ENCODE measurements at places on chromosomes 16 and 17. TPM values are rescaled to one million over a fixed set of nuclear protein-coding genes. Genes with fewer than 3 reads are reported as not detected.
A peak's percentile ranks its signal among the peaks of the same experiment; 100 is the strongest.

GRCh38 chr16:85029981-85030401 is 2.4 kb downstream of the KIAA0513 start:
- no peak for DNase-seq

DNA sequence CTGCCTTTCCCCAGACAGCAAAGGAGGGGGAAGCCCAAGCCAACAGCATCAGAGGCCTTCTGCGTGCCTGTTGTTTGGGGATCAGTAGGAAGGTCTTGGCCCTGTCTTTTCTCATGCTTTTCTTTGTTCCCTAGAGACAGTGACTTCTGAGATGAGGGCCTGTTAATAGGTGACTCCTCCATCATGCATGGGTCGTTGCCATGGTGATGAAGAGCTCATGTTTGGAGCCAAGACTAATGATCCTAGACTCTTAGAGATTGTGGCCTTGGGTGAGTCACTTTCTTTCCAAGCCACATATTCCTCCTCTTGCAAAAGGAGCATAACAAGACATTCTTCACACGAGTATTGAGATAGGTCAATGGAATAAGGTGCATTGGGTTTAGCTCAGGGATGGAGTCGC is 201.1 kb upstream of the ASIC2 start:
- peak; percentile 6 for DNase-seq

ZNF624 gene
- 5.9 TPM for polyA plus RNA-seq

DNA sequence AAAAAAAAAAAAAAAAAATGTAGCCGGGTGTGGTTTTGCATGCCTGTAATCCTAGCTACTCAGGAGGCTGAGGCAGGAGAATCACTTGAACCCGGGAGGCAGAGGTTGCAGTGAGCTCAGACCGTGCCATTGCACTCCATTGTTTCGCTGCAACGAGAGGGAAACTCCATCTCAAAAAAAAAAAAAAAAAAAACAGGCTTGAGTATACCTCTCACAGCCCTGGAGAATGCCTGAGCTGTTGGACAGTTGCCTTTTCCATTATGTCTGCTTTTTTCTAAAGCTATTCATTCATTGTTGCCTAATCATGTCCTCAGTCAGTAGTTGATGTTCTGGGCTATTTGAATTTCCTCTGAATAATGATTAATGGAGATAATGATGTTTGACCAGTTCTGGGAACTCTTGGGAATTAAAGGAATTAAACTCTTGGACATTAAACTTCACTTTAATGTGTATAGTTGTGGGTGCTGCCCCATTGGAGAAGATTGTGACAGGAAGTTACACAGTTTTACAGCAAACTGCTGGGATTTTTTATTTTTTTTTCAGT is 11.8 kb downstream of the HMOX2 start:
- no peak for DNase-seq

C16orf54 gene
- polyA plus RNA-seq = 0.29 TPM

DNA sequence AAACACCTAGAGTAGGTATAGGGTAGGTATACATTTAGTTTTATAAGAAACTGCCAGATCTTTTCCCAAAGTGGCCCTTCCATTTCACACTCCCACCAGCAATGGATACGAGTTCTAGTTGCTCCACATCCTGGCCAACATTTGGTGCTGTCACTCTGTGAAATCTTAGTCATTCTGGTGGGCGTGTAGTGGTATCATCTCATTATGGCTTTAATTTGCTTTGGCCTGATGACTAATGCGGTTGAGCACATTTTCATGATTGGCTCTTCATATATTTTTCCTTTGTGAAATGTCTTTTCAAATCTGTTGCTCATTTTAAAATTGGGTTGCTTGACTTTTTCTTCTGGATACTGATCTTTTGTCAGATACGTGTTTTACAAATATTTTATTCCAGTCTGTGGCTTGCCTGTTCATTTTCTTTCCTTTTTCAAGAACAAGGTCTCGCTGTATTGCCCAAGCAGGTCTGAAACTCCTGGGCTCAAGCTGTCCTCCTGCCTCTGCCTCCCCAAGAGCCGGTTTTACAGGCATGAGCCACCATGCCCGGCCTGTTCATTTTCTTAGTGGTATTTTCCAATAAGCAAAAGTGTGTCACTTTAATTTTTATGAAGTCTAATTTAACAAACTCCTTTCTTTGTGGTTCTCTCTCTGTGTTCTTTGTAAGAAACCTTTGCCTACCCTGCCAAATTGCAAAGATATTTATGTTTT is 192.4 kb downstream of the SEC14L1 start:
- DNase-seq = peak; percentile 37

DNA sequence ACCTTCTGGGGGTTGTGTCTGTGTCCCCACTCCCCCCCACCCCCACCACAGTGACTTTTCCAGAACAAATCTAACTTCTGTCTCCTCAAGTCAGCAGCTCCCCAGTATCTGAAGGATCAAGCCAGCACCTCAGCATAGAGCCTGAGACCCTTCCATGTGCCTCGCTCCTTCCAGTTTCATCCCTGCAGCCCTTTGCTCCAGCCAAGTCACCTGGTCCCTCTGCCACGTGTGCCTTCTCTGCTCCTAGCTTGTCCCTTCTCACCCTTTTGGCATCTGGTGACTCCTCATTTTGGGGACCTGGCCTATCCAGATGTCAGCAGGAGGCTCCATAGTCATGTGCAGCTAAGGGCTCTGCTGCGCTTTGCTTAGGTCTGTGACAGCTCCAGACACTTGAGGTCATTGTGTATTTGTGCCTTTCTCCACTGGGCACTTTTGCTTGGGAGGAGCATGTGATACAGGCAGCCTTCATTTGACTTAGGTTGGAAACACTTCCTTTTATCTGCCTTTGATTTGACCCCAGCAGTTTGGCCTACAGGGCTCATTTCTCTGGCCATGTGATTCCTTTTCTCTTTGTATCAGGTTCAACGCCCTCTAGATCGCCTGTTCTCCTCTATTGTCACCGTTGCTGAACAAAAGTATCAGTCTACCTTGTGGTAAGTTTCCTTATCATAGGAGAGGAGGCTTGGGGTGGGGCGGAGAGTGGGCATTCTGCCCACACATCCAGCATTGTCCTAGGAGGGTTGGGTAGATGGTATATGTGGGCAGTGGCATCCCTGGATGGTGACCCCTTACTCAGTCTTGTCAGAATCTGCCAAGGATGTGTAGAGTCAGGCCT is 7.1 kb upstream of the NFATC3 start:
- no peak for DNase-seq

DNA sequence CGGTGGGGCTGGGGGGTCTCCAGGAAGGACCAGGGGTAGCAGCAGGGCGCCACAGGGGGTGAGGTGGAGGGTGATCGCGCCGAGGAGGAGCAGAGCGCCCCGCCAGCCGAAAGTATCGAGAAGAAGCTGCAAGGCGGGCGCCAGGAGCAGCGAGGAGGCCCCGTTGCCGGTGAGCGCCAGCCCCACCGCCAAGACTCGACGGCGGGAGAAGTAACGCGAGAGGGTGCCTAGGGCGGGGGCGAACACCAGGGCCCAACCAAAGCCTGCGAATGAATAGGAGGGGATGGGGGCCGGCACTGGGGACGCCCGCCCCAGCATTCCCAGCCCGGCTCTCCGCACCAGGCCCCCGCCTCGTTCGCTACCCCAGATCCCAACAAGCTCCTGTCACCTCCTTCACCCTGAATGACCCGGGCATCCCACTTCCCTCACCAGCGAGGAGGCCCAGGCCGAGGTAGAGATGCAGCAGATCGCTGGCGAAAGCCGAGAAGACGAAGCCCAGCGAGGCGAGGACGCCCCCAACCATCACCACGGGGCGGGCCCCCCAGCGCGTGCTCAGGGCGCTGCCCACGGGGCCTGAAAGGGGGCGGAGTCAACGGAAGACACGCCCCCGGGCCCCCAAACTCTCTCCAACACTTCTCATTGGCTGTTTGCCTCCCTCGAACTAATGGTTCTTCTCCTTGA is 1.3 kb downstream of the SLC16A11 start:
- no peak for DNase-seq

LGALS9B gene
- not detected for polyA plus RNA-seq

TNRC6A gene
- polyA plus RNA-seq = 34.7 TPM

DNA sequence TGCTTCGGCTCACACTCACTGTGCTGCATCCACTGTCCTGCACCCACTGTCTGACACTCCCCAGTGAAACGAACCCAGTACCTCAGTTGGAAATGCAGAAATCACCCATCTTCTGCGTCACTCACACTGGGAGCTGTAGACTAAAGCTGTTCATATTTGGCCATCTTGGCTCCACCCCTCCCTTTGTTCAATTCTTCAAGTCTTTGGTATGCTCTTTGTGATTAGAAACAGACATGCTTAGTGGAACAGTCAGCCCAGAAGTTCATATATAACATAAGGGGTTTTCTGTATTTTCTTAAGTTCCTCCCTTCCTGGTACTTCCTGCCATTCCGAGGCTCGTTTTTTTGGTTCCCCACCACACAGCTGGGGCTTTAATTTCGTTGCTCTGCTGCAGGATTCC is 398.5 kb upstream of the DYNLRB2 start:
- DNase-seq = no peak

- no peak for DNase-seq
These were observed 6.6 kb downstream of the VASN start for GRCh38 chr16:4378161-4378666.

DNA sequence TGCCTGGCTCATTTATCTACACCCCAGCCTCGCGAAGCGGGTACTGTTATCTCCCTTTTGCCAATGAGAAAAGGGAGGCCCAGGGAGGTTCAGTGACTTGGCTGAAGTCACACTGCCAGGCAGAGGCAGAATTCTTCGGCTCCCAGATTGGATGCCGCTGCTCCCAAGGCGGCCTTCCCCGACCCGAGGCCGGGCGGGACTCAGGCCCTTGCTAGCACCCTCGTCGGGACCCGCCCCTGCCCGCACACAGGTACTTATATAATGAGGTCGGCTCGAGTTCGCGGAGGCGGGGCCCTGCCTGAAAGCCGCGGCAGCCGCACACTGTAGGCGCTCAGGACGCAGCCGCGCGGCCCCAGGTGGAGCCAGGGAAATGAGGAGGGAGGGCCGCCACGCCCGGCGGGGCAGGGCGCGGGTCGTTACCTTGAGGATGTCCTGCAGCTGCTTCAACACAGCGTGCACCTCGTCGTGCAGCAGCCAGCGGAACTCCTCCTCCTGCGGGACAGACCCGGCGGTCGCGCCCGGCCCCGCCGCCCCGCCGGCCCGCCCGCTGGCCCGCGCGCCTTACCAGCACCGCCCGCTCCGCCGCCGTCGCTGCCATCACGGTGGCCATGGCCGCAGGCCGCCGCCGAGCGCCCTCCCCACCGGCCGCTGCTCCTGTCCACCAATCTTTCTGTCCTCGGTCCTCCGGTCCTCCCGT is at the start of gene ROGDI:
ROGDI (minus strand) TSS at position 672 of the 697 bp plus-strand sequence; CDS start at position 610, 62 bp downstream.
- peak; percentile 50 for DNase-seq

- DNase-seq = peak; percentile 81
These were observed 7.1 kb downstream of the NTN1 start for GRCh38 chr17:9028202-9028987.

GRCh38 chr17:73267648-73268537 is 6.2 kb upstream of the CPSF4L start:
- no peak for DNase-seq

- no peak for DNase-seq
These were observed 9.0 kb upstream of the MTSS2 start for GRCh38 chr16:70694868-70695218.

GRCh38 chr17:73710095-73710592 is 65.9 kb upstream of the SDK2 start:
- peak; percentile 73 for DNase-seq

- DNase-seq = no peak
These were observed 63.4 kb downstream of the MAP2K6 start for GRCh38 chr17:69477903-69478266.

ENO3 gene
- 1,285 TPM for polyA plus RNA-seq

IGF2BP1 gene
- 16.8 TPM for polyA plus RNA-seq

PERCC1 gene
- polyA plus RNA-seq = not detected

- DNase-seq = no peak
These were observed 159.9 kb upstream of the GSE1 start for GRCh38 chr16:85453194-85453678.

ADCY9 gene
- 15.9 TPM for polyA plus RNA-seq

- no peak for DNase-seq
These were observed 70.1 kb downstream of the COPRS start for GRCh38 chr17:31788956-31789355.

PRAC2 gene
- not detected for polyA plus RNA-seq

- no peak for DNase-seq
These were observed 16.5 kb upstream of the CMTM4 start for GRCh38 chr16:66713076-66713475.

DNA sequence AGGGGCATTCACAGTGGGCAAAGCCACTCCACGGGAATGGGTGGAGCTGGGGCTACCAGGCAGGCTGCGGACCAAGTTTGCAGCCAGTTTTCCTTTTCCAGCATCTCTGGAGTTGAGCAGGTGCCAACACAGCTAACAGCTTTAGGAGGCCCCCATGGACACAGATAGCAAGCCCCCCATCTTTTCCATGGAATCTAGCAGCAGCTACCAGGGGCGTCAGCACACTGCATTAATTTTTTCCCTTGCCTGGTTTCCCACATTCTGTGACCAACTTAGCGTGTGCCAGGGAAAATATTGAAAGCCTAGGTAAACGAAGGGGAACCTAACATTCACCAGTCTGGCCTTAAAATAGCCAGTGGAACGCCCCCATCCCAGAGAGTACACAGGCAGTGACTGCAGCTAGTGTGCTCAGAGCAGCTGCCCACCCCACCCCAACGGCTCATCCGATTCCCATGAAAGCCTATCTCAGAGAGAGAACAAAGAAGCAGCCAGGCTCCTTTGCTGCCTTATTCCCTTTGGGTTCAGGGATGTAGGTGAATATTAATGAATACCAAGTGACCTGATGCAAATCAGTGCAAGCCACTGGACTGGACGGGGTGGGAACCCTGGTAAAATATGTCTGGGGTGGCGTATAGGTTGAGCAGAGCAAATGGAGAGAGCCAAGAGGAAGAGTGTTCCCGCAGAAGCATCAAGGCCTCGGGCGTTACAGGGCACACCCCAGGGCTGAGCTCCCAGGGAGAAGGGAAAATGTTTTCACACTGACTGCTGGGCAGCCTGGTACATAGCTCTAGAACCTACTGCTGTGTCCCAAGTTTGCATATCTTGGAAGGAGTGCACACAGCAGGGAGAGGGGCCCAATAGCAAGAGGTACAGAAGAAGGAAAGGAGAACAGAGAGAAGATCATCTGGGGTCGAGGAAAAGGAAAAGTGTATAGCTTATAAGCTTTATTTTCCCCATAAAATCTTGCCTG is 73.9 kb upstream of the SOX9 start:
- no peak for DNase-seq

DNA sequence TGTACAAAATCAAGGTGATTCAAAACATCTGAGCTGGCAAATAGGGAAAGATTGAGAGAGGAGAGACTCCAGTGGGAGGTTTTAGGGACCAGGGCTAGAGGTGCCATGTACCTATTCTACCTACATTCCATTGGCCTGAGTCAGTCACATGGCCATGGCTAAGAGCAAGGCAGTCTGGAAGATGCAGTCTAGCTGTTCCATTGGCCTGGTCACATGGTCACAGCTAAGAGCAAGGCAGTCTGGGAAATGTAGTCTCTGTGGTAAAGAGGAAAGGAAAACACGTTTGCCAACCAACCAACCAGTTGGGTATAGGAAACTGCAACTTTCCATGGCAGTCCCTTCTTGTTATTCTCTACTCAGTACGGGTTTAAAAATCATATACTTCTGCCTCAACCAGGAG is 369.1 kb downstream of the XYLT1 start:
- no peak for DNase-seq

ABCA9 gene
- 18.5 TPM for polyA plus RNA-seq

DNA sequence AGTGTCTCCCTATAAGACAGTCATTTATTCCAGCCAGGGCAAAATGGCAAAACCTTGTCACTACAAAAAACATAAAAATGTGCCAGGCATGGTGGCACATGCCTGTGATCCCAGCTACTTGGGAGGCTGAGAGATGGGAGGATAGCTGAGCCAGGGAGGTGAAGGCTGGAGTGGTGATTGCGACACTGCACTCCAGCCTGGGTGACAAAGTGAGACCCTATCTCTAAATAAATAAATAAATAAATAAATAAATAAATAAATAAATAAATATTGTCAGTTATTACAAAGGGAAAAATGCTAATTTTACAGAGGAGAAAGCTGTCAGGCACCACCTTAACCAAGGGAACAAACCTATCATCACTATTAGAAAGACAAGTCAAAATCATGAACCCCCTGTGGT is 75.5 kb downstream of the STH start:
- DNase-seq = no peak

Data from muscle of leg (tissue), 16 donors.